ENCODE measurements at places on chromosomes 16 and 17. TPM values are rescaled to one million over a fixed set of nuclear protein-coding genes. Genes with fewer than 3 reads are reported as not detected.

Gene CHST5
- total RNA-seq: 0.16 TPM

DNA sequence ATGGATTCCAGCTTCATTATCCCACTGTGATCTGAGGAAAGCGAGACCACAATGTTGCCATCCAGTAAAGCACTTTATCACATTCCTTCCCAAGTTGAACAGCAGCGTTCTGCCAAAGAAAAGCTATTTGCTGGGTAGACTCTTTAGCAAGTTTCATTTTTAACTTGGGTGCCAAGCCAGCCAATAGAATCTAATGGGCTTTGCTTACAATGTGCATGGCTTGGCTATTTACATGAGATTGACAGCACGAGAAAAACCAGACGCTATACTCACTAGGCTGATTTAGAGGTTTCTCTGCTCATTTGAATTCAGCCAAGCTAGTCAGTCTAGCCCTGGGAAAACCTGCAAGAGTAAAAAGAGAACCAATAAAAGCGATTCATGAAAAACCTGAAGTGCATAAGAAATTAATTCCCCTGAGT lies 108.9 kb downstream of the CDH13 start:
- DNase-seq: no peak

- no peak for DNase-seq
Measured at GRCh38 chr16:57680842-57681375, 12.8 kb downstream of the ADGRG3 start.

- no peak for DNase-seq
Measured at GRCh38 chr17:56939869-56940484, 20.9 kb downstream of the COIL start.

GRCh38 chr17:80005360-80006338 lies 30.0 kb downstream of the TBC1D16 start:
- no peak for DNase-seq

- no peak for DNase-seq
Measured at GRCh38 chr16:27165576-27165975, 37.8 kb upstream of the KDM8 start.

Gene CX3CL1
- total RNA-seq: 2.5 TPM

DNA sequence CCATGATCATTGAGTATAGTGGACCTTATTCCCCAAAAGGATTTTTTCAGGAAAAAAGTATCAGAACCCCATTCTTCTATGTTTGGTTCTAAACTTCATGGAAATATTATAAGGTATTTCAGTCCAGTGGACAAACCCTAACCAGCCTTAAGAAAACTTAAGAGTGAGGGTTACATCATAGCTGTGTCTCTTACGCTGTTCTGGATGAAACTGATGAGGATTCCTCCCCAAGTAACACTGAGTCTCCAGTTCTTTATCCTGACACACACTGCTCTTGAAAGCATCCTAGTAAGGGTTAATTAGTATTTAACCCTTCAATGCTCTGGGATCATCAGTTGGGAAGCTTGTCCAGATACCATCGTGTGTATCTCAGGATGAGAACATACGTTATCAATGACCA lies 5.0 kb downstream of the LYRM1 start:
- no peak for DNase-seq

DNA sequence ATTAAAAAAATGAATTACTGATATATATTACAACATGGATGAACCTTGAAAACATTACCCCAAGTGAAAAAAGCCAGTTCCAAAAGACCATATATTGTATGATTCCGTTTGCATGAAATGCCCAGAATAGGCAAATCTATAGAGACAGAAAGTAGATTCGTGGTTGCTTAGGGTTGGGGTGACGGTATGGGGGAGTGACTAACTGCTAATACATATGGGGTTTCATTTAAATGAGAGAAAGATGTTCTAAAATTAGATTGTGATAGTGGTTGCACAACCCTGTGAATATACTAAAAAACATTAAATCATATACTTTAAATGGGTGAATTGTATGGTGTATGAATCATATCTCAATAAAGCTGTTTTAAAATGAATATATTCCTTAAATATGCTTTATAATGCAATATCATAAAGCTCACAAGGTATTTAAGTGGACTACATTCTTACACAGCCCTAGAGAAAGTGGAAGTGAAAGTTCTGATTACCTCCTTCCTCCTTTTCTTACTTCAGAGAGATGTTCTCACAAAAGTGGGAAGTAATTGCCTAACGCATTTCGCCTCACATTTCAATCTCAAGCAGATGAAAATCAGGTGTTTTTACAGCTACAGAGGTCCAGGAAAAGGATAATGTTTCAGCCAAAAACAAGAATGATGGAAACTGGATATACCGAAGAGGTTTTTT lies 142.7 kb upstream of the GNAO1 start:
- no peak for DNase-seq

- no peak for DNase-seq
Measured at GRCh38 chr16:69340095-69340644, 598 bp downstream of the NIP7 start.

DNA sequence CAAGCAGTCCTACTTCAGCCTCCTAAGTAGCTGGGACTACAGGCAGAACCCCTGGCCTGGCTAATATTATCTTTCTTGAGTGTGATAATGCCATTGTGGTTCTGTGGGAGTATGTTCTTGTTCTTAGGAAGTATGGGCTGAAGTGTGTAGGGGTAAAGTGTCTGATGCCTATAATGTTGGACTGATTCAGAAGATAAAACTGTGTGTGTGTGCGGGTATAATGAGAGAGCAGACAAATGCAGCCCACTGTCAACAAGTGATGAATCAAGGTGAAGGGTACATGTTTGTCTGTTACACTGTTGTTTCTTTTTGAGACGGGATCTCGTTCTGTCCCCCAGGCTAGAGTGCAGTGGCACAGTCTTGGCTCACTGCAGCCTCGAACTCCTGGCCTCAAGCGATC lies 127.5 kb downstream of the CLEC16A start:
- no peak for DNase-seq

GRCh38 chr16:84572096-84572495 lies 45.8 kb downstream of the COTL1 start:
- DNase-seq: no peak

- no peak for DNase-seq
Measured at GRCh38 chr16:72856797-72857196, 191.1 kb downstream of the ZFHX3 start.

DNA sequence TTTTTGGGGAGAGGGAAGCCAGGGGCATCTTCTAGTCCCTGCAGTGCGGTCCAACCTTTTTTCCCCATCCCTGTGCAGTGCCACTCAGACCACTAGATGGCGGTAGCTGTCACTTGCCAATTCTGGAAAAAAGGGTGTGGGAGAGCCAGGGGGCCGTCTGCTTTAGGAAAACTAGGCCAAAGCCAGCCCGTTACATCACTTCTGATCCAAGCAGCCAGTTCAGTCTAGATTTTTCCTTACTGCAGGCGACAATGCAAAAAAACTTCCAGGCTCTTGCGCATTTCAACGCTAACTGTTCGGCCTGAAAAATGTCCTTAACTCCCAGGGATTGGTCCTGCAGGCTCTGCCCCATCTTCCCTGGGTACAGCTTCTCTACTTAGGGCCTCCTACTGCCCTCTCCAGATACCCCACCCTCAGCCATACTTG lies 69.2 kb upstream of the CES5A start:
- DNase-seq: peak; percentile 62

Gene HS3ST3B1
- 1.6 TPM for total RNA-seq

- DNase-seq: no peak
Measured at GRCh38 chr16:25553711-25554436, 137.9 kb upstream of the HS3ST4 start.

GRCh38 chr17:28896884-28897768 lies at the start of gene FLOT2:
Gene FLOT2 (minus strand): TSS chr17:28897733. CDS start chr17:28897574, 159 bp downstream.
- DNase-seq: peak; percentile 39

DNA sequence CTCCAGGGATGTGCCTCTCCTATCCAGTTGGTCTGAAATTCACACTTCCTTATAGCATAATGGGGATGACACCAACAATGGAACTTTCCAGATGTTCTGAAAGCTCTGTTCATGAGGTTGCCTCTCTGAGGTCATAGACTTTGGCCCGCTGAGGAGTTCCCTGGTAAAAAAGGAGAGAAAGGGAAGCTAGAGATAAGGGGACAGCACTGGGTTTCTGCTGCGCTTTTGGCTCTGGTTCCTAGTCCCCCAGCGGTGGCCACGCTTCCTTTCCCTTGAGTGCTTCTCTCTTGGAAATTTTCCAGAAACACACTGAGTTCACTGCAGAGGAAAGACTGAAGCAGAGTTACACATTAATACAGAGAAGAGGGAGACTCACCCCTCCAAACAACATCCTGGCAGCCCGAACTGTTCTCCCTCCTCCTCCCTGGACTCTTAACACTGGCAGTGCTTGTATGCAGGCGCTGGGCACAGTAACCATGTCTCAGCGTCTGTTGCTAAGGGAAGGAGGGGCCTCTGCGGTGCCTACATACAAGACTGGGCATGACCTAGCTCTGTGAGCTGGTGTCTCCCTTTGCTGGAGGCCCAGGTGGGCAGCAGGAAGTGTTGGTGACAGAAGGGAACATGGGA lies at the start of gene DNAH3:
Gene DNAH3, minus strand, starts transcription at position 472 of the 627 bp plus-strand sequence. CDS start 527 bp downstream, outside the sequence.
- DNase-seq: no peak

Gene MPP2
- 14.2 TPM for total RNA-seq

GRCh38 chr17:80036715-80037477 lies 454 bp downstream of the CCDC40 start:
- peak; percentile 36 for DNase-seq

DNA sequence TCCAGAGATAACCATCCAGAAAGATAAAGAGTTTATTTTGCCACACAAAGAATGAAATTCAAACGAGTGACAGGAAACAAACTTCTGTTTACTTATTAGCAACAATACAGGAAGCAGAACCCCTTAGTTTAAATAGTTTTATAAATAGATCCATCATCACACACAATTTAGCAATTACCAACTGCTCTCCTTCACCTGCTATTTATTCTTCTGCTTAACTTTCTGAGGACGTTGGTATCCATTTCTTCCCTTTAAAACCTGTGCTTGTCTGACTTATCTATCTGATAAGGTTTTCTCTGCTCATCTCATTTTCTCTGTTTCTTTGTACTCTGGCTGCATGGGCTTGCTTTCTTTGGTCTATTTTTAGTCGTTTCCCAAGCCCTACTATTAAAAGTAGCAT lies 4.3 kb upstream of the ADAMTS18 start:
- no peak for DNase-seq

GRCh38 chr17:45222014-45222288 lies 266 bp downstream of the FMNL1 start:
- no peak for DNase-seq

Gene LDHD
- 0.31 TPM for total RNA-seq

GRCh38 chr17:17737961-17738894 lies 57.0 kb downstream of the RAI1 start:
- DNase-seq: no peak

Gene HNF1B
- not detected for total RNA-seq

DNA sequence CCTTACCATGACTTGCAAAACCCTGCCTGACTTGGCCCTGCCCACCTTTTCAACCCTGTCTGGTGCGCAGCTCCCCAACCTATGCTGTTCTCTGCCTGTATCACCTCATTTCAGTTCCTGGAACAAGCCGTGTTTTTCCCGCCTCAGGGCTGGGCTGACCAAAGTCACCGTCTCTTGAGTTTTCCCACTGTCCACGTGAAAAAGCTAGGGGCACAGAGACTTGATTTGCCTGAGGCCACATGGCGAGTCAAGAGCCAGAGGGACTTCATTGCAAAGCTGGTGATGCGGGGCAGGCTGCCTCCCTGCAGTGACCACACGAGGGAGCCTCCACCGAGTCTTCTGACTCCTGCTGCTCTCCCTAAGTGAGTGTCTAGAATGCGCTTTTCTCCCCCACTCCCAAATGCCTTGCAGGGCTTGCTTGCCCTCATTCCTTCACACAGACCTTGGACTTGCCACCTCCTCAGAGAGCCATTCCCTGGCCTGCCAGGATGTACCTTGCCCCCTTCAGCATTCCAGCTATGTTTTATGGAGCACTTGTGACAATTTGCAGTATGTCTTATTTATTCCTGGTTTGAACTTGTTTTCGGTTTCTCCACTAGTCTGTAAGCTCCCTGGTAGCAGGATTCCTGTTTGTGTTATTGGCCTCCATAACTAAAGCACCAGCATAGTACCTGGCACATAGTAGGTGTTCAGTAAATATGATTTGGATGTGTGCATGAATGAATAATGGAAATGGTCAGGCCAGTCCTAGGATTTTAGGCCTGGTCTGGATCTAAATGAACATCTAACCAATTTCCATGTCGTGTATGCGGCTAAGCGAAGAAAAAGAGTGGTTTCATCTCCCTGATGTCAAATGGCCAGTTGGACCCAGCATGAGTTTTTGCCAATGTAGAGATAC lies 252.3 kb downstream of the SNX29 start:
- DNase-seq: peak; percentile 11

- no peak for DNase-seq
Measured at GRCh38 chr16:60608971-60609370, 1427.3 kb downstream of the CDH8 start.

Gene RHBDL3
- 1.6 TPM for total RNA-seq

DNA sequence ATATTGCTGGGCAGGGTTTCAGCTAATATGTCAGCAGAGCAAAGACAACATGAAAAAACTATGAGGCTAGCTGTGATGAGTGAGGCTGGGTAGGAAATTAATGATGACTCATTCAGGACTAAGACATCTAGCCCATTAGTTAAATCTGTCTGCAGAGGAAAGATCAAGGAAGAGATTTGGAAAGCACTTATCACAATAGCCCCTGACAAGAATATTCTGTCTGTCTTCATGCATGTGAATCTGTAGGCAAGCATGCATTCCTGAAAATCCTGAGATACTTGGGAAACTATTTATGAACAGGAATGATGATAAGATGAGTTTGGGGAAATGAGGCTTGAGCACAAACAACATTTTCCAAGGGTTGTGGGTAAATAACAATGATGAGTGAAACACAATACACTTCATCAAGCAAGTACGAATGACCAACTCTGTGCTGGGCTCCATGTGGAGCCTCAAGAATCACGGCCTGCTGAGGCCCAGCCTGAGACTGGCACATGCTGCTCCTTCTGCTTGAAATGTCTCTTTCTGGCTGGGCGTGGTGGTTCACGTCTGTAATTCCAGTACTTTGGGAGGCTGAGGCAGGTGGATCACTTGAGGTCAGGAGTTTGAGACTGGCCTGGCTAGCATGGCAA lies 96.5 kb upstream of the ASIC2 start:
- no peak for DNase-seq

- peak; percentile 7 for DNase-seq
Measured at GRCh38 chr17:10737168-10737622, 7.4 kb upstream of the TMEM220 start.

- no peak for DNase-seq
Measured at GRCh38 chr17:57624386-57624785, 120.7 kb downstream of the CCDC182 start.

GRCh38 chr17:11086646-11087340 lies 154.2 kb upstream of the SHISA6 start:
- no peak for DNase-seq

Gene CRYBA1
- total RNA-seq: not detected

DNA sequence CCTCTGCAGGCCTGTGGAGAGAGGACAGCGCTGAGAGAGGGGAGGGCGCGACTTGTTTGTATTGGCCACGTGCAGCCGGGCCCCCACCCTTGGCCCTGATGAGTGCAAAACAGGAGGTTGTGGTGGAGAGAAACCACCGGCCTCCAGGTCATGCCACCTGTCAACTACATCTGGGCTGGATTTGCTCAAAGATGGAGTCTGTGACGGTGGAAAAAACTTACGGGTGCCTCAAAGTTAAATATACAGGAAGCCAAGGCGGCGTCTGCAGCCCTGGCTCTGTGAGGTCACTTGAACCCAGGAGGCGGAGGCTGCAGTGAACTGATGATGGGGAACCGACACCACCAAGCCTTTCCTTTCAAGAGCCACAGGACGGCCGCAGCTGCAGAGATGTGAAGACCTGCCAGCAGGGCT lies 15.7 kb downstream of the C16orf74 start:
- DNase-seq: no peak

Measured in occipital lobe (tissue), 3 donors.